ENCODE measurements at places on chromosomes 2 and 18.

GRCh38 chr2:11023326-11024258 is 111.9 kb downstream of the KCNF1 start:
- DNase-seq: no peak

- DNase-seq: no peak
Measured at GRCh38 chr2:169673921-169674320, 20.3 kb downstream of the CFAP210 start.

GRCh38 chr2:152566728-152567069 is 150.6 kb downstream of the PRPF40A start:
- DNase-seq: no peak

DNA sequence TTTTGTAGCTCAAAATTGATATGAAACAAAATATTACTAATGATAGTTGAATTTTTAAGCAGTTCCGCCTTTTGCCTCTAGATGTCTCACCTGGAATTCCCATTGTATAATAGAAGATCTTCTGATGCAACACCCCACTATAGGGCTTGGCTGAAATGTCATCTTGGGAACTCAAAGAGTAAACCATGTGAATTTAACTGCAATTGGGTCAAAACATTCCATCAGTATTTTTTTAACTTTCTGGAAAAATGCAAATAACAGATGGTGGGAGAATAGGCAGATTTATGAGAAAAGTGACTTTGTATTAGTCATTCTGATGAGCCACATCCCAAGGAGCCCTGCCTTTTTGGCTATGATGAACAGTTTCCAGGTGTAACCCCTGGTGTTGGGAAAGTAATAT is 489.9 kb downstream of the NYAP2 start:
- peak; percentile 16 for DNase-seq

GRCh38 chr18:5287854-5288253 is 7.7 kb downstream of the ZBTB14 start:
- DNase-seq: no peak

GRCh38 chr2:9141091-9141667 is 65.4 kb upstream of the ASAP2 start:
- DNase-seq: no peak

GRCh38 chr2:8581234-8581561 is 100.7 kb upstream of the ID2 start:
- no peak for DNase-seq

- peak; percentile 59 for DNase-seq
Measured at GRCh38 chr2:69816923-69817542, 12.4 kb upstream of the GMCL1 start.

GRCh38 chr18:32200766-32201165 is 10.9 kb downstream of the MEP1B start:
- no peak for DNase-seq

DNA sequence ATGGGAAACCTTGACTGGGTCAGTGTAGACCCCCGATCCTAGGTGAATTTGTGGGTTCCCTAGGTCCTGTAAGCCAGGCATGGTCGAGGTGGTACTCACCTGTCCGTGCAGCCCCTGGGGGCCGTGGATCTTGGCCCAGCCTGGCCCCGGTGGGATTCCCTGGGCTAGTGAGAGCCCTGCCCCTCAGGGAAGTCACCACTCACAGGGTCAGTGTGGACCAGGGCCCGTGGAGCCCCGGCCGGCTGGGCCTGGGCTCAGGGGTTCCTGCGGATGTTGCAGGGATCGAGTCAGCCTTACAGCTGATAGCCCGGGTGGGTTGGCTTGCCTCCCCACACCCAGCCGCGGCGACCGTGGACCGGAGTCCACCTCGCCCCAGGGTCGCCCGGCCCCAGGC is 528 bp downstream of the ATG9A start:
- no peak for DNase-seq

DNA sequence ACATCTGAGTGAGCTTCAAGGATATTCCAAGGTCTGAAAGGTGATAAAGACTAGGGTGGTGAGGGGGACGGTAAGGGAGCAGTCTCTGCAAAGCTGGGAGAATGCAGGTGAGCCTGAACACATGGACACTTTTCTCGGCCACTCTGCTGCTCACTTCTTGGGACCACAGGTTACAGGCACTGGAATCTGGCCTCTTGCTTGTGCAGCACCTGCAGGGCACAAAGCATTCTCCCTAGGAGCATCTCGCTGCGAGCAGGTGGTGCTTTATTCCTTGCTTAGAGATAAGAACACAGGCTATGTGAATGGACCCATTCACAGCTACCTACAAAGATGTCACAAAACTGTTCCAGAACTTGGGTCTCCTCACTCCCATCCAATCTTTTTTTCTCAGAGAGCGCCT is 153.2 kb downstream of the DDX1 start:
- no peak for DNase-seq

DNA sequence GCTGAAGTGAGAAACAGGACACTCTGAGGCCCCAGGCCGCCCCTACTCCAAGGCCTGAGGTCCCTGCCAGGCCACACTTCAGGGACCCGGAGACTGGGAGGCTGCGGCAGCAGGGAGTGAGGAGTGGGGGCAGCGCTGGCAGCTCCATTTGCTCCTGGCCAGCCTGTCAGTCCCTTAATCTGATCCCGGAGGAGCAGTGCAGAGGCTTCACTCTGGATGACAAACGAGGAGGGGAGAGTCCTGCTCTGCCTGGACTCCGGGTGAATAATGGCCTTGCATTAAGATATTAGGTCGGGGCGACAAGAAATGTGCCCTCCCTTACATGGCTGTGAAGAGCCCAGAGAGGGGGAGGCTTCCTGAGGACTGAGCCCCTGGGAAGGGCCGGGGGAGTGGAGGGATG is 14.3 kb upstream of the PRSS56 start:
- no peak for DNase-seq

- DNase-seq: no peak
Measured at GRCh38 chr2:181627545-181627944, 29.4 kb downstream of the CERKL start.

- DNase-seq: no peak
Measured at GRCh38 chr2:53490659-53491058, 276.9 kb upstream of the CHAC2 start.

DNA sequence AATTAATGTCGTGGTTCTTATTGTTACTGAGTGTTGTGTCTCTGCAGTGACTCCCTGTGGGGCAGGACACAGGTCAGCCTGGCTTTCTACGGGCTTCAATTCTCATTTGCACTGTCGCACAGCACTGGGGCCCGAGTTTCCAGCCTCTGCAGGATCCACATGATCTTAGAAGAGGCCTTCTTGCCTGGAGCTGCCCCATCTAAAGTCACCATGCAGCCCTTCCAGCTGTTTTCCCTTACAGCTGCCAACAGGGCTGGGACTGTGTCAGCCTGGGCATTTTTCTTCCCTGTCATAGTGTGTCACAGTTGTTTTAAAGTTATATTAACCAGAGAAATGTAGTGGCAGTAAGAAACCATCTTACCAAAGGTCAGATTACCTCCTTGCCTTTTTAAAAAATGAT is 27.0 kb downstream of the FHL2 start:
- DNase-seq: no peak

DNA sequence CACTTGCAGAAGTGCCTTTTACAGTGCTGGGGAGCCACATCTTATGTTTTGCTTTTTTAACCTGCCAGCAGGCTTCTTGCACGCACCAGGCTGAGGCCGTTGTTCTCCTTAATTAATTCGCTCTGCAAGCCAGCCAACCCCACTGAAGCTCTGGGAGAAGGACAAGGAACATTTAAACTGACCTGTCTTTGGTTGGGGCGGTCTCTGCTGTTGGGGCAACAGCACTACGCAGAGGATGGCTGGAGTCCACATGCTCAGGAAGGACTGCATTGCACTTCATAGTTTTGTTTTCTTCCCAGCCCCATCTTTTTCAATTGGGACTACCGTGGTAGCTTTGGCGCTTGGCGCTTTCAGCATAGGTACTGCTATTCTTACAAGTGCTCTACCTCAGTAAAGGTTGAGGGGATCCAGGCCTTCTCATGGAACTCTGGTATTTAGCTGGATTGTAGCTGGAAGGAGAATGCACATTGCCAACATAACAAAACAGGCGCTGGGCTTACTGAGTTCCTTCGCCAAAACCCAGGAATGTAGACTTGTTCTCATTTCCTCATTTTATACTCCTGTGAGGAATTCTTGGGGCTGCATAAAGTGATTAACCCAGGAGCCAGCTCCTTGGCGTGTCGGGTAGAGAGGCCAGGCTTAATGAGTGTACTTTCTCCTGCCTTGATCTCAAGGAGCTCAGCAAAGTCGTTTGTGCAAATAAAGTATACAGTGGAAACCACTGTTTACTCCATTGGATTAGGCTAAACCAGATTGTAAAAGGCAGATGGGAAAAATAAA is 146.2 kb downstream of the PRKCE start:
- DNase-seq: no peak

DNA sequence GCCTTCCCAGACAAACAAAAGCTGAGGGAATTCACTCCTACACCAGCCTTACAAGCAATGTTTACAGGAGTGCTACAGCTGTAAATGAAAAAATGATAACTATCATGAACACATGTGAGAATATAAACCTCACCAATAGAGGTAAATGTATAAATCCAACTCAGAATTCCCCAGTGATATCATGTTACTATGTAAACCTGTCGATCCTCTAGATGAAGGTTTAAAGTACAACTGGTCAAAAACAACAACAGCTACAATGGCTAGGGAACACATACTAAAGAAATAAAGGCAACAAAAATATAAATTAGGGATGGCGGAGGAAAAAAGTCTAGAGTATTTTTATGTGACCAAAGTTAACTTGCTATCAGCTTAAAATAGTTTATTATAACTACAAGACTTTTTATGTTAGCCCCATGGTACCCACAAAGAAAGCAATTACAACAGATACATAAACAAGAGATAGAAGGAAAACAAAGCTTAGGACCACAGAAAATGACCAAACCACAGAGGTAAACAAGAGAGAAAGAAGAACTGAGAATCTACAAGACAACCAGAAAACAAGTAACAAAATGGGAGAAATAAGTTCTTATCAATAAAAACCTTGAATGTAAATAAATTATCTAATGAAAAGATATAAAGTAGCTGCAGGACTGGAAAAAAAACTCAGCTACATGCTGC is 8.3 kb downstream of the CERKL start:
- no peak for DNase-seq

DNA sequence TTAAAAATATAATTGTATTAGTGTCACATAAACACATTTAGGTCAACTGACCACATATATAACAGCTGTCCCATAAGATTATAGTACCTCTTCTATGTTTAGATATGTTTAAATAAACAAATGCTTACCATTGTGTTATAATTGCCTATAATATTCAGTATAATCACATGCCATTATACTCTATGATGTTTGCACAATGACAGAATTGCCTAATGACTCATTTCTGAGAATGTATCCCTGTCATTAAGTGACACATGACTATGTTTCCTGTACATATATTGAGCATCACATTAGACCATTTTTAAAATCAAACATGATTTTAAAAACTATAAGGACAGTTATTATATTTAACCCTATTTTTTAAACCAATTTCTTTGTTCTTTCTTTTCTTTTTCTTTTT is 89.8 kb downstream of the HS6ST1 start:
- DNase-seq: no peak

DNA sequence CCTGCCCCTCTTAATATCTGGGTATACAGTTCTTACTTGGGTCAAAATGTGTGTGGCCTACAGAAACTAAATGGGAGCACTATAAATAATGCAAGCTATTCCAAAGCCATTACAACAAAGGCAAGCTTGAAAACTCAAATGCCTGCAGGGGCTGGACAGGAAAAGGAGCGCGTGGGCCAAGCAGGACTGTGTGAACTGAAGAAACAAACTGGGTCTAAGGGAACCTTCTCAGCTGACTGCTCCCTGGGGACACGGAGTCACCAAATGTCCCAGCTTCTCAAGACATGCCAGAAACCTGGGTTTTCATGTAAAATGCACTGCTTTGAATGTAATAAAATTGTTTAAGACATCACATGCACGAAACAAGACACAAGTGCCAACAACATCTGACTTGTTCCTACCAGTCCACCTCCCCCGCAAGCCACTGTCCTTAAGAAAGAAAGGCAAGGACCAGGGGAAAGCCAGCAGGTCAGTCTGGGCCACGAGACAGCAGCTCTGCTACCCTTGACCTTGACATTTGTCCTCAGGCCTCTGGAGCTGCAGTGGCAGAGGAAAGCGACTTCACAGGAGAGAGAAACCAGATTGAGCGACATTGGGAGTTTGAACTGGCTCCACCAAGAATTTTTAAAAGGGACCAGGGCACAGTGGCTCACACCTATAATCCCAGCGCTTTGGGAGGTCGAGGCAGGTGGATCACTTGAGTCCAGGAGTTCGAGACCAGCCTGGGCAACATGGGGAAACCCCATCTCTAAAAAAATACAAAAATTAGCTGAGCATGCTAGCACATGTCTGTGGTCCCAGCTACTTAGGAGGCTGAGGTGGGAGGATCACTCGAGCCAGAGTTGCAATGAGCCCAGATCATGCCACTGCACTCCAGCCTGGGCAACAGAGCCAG is 89.7 kb upstream of the SH3BP4 start:
- no peak for DNase-seq

- no peak for DNase-seq
Measured at GRCh38 chr2:187118331-187119099, 269.5 kb upstream of the ZSWIM2 start.

DNA sequence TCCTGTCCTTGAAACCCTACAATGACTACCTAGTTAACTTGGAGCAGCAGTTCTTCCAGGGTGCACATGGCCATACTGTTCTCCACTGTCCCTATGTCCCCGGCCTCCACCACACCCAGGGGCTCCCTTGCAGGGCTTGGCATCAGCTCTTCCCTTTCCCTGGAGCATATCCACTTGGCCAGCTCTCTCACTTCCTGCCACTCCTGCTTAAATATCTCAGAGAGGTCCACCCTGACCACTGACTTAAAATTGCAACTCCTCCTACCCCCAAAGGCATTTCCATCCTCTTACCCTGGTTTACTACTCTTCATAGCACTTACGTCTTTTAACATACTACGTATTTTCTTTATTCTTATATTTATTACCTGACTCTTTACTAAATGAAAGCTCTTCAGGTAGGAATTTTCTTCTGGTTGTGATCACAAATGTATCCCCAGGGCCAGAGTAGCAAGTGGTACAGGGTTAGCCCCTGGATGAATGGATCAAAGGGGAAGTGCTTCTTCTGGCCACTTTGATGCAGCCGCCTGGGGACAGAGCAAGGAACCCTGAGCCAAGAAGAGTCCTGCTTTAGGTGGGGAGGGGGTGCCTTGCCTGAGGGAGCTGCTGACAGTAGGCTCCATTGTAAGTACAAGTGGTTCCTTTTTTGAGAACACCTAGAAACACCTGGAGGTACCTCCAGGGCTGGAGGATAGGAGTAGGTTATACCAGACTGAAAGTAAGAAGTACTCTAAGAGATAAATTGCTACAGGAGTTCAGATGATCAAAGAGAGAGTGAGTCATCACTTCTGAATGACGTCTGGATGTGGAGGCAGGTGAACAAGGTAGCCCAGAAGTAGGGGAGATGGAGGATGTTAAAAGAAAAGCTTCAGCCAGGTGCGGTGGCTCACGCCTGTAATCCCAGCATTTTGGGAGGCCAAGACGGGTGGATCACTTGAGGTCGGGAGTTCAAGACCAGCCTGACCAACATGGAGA is 82.2 kb downstream of the SOCS6 start:
- no peak for DNase-seq

GRCh38 chr2:223959688-223960087 is 2.4 kb downstream of the MRPL44 start:
- DNase-seq: no peak

- DNase-seq: no peak
Measured at GRCh38 chr2:7891312-7891711, 790.5 kb upstream of the ID2 start.
